ENCODE measurements at places on chromosomes 3 and 15.

GRCh38 chr15:66842710-66843441 lies 140.8 kb downstream of the SMAD6 start:
- no peak for DNase-seq

- DNase-seq = no peak
Measured at GRCh38 chr3:71088019-71088708, 495.4 kb downstream of the FOXP1 start.

GRCh38 chr15:57820119-57820518 lies 113.6 kb downstream of the POLR2M start:
- DNase-seq = no peak

DNA sequence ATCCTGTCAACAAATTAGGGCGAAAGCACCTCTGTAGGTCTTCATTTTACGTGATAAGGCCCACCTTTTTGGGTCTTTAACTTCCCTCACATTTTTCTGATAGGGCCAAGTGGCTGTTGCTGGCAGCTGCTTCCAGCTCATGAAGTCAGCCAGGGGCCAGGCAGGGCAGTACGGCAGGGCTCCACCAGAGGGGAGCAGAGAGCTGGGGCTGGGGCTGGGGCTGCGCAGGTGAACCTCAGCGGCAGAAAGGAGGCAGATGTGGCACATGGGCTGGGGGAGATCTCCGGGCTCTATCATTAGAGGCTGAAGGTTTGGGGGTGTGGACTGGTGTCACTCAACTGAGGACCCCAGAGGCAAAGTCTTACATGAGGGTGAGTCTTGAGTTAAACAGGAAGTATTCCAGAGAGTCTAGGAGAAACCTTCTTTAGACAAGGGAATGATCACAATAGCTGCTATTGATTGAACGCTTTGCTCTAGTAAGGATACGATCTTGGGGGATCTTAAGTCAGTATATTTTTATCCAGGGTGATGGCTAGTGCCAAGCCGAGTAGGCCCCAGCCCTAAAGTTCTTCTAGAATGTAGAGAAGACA lies 62.8 kb upstream of the MEX3B start:
- DNase-seq = no peak

DNA sequence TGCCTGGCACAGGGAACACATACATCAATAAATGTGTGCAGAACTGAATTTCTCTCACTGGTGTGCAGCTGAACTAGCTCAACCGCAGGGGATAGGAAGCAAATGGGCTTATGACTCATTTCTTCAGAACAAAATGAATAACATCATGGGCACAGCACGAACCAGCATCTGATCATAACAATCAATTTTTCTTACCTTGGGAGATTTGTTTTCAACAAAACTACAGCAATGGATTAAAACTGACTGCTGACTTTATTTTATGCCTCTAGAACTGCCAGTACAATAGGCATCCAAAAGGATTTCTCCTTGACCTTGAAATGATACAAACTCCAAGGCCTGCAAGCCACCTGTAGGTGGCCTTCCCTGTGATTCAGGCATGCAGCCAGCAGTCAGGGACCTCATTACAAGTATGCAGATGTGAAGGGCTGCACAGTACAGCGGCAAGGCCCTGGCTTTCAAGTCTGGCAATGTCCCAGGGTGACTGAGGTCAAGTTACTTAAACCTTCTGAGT lies 26.1 kb downstream of the TAMM41 start:
- DNase-seq = no peak

- no peak for DNase-seq
Measured at GRCh38 chr3:119195151-119195476, 21.7 kb downstream of the UPK1B start.

DNA sequence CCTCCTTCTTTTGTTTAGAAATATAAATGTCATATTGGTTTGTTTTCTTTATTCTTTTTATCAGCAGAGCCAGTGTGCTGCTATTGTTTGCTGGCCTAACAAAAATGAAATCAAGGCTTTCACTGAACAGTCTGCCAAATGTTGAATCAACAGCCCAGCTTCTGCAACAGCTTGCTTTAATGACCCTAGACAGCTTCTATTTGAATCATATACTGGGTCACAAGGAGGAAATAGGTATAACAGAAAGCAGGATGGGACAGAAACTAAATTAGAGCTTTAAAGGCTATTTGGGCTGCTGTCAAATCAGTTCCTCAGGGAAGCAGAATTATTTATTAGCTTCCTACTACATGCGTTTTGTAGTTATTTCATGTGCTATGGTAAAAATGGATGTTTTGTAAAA lies 12.1 kb upstream of the DNAJC13 start:
- DNase-seq = no peak

- no peak for DNase-seq
Measured at GRCh38 chr3:118137778-118138177, 896.9 kb downstream of the IGSF11 start.

- no peak for DNase-seq
Measured at GRCh38 chr15:78437107-78437761, 782 bp upstream of the IREB2 start.

DNA sequence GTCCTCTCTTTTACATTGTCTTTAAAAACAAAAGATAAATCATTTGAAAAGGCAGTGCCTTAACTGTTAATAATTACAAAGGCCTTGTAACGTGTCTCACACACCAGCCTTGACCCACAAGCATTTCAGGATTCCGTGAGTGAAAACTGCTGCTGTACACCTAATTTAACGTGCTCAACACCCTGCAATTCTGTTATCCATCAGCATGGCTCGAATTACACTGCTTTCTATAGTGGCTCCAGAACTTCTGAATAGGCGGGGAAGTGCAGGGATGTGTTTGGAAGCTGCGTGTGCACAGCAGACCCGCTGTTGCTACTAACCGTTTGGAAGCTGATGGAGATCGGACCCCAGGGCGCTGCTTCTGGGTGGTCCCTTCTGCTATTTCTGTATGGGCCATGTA lies 9.9 kb upstream of the ETFA start:
- no peak for DNase-seq

DNA sequence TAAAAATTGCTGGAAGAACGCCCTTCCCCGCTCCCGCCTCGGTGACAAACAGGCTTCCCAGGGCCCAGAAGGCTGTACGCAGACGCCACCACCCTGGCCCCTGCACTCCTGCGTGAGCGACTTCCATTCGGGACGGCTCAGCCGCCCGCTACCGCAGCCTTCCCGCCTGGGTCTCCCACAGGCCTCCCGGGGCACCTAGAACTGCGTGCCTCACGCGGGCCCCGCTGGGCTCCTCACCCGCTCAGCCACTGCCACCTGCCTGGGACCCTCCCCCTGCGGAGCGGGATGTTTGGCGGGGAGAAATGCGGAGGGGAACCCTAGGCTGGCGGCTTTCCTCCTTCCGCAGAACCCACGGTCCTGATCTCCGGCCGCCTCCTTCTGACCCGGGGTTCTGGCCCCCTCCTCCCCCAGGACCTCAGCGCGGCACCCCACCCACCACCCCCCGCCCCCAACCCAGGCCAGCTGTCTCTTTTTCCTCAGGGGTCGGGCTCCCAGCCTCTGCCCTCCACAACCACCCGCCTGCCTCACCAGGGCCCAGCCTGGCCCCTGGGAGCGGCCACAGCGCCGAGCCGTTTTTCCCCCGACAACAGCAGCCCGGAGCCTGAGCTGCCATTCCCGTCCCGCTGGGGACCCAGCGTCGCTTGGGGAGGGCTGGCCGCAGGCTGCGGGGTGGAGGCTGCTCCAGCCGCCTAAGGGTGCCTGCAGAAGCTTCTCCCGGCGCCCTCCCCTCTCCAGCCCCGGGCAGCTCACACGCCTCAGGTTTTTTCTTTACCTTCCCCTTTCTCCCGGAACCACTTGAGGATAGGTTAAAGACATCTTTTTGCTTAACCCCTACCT lies 27.6 kb upstream of the RAB7A start:
- no peak for DNase-seq

- DNase-seq = no peak
Measured at GRCh38 chr3:176974279-176974678, 223.0 kb downstream of the TBL1XR1 start.

DNA sequence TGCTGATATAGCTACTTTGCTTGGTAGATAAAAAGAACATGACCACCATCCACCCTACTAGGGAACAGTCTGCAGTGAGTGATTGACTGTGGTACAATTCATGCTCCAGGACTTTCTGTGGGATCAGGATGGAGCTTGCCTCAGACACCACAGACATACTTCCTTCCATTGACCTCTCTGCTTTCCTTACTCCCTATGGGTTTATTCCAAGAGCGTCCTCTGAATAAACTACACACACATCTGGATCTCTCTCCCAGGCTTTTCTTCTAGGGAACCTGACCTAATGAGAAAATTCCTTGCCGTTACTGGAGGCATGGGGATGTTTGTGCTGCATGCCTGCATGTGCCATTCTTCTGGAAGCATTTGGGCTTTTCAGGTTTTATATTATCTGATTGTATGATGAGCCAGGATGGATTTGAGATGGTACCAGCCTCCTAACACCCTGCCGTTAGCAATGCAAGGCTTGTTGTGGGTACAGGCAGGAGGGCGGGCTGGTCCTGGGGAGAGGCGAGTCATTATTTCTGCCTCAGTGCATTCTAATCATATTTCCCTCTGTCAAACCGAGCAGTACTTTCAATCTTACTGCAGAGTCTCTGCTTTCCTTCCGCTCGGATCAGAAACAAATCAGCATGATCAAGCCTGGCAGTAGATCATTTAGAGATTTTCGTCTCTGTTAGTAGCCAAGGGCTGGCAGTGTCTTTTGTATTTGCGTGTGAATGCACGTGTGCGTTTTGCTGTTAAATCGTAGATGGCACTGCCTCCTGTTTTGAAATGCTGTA lies 279.2 kb downstream of the PDCD6IP start:
- DNase-seq = no peak

DNA sequence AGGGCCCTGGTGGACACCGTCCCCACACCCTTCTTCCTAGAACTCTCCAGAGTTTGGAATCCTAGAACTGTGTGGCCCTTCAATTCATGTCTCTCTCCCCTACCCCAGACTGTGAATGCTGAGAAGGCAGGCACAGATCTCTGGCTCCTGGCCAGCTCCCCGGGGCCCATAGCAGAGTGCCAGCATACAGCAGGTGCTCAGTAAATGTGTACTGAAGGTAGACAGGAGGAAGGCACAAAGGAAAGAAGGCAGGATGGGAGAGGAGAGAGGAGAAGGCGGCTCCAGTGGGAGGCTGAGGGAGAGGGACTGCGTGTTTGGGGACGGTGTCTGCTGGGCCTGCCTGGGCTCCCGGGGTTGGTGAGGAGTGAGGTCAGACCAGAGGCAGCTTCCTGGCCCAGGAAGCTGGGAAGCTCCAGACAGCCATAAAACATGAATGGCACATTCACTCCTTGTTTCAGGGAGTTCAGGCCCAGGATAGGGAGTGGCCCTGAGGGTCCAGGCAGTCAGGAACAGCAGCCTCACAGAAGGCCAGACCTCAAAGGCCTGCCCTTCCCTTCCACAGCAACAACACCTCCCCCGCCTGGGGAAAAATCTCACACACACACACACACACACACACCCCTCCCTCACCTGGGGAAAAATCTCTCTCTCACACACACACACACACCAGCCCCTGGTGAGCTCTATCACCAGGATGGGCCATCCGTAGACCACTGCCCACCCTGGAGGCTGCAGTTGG lies 137.1 kb upstream of the PRR20G start:
- no peak for DNase-seq

DNA sequence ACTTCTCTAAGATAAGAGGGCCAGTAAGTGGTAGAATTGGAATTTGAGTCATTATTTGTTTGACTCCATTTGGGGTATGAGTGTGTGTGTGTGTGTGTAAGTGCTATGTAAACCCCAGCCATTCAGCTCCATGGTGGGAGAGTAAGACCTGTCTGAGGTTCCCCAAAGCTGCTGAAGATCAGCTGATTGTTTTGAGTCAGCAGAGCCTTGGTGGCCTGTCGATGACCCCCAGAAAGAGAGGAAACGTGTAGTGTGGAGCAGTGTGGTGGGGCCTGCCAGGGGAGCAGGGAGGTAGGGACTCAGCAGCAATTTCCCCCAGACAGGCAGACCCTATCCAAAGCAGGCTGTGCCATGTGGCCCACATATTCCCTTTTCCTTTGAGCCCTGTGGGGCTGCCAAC lies 5.3 kb downstream of the DVL3 start:
- no peak for DNase-seq

GRCh38 chr3:38644662-38645053 lies 4.8 kb downstream of the SCN5A start:
- no peak for DNase-seq

DNA sequence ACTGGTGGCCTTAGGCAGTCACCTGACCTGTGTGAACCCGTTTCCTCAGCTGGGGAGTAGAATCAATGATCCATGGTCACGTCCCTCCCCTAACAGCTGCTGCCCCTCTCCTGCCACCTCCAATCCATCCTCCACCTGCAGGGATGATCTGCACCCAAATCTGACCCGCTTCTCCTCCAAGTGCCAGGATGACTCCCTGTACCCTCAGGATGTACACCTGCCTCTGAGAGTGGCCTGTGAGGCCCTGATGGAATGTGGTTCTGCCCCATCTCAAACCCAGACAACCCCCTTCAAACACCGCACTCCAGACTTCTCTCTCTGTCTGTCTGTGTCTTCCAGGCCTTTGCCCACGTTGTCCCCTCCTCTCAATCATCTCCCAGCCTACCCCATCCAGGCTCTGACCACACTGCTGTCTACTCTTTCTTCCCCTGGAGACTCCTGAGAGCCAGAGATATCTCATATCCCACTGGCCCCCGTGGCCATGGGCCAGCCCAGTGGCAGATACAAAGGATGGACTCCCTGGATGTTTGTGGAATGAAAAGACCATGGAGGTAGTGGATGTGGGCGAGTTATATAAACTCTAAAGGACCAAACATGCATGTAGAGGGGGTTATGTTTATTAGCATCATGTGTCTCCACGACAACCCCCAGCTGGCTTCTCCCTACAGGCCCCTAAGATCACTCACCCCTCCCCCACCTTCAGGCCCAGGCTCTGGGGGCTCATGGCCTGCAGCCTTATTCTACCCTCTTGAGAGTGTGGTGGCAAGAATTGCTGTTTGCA lies 84.9 kb downstream of the SMAD6 start:
- no peak for DNase-seq

DNA sequence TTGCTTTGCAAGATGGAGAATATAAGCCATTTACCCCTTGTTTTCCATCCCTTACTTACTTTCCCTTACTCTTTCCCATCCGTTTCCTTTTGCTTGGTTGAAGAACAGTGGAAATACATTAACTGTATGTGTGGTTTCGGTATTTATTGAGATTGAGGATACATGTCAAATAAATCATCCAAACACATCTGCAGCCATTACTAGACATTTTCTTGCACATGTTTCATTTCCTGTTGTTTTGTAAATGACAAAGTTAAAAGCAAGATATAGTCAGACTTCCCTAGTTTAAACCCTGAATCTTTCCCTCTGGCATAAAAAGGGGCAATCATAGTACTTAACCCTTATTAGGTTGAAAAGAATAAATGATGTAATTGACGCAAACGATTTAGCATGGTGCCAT lies 82.1 kb upstream of the BCHE start:
- DNase-seq = no peak
